Activated T-cell treated with anti-CD3 and anti-CD28 coated beads for 24 hours (primary cell): ENCODE measurements at places on chromosomes 1 and 21.

DNA sequence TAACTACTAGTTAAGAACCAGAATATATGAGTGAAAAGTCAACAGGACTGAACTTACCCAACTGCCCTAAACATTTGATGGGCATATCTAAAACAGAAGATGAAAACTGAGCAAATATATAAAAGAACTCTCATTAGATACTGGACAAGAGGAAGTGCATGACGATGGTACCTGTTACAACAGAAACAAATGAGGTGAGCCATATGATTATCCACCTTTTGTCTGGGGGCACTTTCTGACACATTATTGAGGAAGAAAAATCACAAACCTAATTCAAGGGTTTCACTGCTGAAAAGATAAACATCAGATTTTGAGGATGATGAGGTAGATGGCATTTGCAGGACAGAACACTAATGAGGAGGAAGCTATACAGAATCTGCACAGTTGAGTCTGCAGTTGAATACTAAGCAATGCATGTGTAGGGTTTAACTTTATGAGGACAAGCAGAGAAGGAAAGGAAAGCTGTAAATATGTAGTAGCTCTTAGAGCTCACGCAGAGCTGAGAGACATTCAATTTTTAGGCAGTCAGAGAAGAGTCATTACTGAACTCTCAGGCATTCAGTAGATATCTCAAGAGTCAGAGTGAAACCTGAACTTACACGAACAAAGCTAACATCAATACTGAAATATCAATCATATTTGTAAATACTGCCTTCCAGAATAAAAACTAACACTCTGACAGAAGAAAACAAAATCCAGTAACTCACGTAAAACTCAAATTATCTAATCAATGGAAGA lies 262.1 kb downstream of the AKT3 start:
- no peak for DNase-seq

- no peak for DNase-seq
Measured at GRCh38 chr1:167479331-167479979, 38.9 kb downstream of the CD247 start.

GRCh38 chr1:63326106-63326472 lies 3.7 kb downstream of the FOXD3 start:
- DNase-seq: no peak

DNA sequence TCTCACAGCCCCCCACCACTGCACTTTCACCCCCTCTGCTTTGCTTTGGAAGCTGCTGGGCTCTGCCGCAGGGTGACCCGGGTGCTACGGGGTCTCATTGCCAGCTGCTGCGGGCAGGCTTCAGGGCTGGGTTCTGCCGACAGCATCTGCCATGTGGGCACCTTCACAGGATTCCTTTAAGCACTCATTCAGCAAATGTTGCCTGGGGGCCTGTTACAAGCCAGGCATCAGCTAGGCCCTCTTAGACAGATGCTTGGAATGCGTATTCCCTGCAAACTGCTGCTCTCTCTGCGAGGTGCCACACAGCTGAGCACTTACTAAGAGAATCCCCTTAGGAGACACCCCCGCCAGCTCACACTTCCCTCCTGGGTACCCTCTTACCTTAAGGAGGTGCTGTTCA lies 29.2 kb downstream of the COL16A1 start:
- DNase-seq: no peak

- DNase-seq: no peak
Measured at GRCh38 chr1:42139444-42139843, 13.8 kb upstream of the GUCA2B start.
